HCT116 (cell line): ENCODE measurements at places on chromosomes 1 and 21. TPM values are rescaled to one million over a fixed set of nuclear protein-coding genes. Genes with fewer than 3 reads are reported as not detected.

GRCh38 chr1:68175621-68176398, 56.5 kb downstream of the WLS start:
- H3K36me3 ChIP-seq = no peaks in the 10 kb centered on the region
- H3K4me1 ChIP-seq = peaks cover 54% of the 10 kb centered on the region
- DNase-seq = no peak
- no peak overlapping the region for H3K4me3 ChIP-seq
- no peak overlapping the region for H3K27ac ChIP-seq

- no peaks in the 10 kb centered on the region for H3K4me1 ChIP-seq
- no peak overlapping the region for H3K4me3 ChIP-seq
- no peak for DNase-seq
- H3K27ac ChIP-seq = no peak overlapping the region
Measured at GRCh38 chr1:182561456-182561855, 27.6 kb downstream of the RNASEL start.

DNA sequence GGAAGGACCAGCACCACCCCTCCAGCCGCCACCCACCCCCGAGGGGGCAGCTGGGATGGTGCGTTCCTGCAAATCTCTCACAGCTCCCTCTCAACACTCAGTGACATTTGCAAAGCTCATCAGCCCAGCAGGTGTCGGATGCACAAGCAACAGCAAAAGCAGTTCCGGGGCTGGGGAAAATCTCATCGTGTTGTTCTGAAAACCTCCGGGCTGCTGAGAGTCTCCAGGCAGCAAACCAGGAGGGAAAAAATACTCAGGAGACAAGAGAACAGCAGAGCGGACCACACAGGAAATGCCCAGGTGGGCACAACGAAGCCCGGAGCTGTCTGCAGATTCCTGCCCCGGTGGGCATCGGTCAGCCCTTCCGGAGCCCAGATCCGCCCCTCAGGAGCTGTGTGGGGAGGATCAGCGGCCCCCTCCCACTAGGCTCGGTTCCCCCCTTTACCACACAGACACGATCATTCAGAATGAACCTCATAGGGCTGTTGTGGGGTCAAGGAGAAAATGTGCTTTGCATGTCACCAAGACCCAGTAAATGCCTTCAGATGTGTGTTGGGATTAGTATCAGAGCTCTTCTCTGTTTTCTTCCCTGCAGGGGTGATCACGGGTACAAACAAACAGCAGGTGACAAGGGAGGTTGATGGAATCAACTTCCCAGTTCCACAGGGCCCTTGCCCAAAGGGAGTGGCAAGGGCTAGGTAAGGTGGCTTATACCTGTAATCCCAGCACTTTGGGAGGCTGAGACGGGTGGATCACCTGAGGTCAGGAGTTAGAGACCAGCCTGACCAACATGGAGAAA, 127.0 kb upstream of the TIAM1 start:
- H3K36me3 ChIP-seq = no peaks in the 10 kb centered on the region
- no peaks in the 10 kb centered on the region for H3K4me1 ChIP-seq
- no peak for DNase-seq
- no peaks in the 10 kb centered on the region for H3K27me3 ChIP-seq

DNA sequence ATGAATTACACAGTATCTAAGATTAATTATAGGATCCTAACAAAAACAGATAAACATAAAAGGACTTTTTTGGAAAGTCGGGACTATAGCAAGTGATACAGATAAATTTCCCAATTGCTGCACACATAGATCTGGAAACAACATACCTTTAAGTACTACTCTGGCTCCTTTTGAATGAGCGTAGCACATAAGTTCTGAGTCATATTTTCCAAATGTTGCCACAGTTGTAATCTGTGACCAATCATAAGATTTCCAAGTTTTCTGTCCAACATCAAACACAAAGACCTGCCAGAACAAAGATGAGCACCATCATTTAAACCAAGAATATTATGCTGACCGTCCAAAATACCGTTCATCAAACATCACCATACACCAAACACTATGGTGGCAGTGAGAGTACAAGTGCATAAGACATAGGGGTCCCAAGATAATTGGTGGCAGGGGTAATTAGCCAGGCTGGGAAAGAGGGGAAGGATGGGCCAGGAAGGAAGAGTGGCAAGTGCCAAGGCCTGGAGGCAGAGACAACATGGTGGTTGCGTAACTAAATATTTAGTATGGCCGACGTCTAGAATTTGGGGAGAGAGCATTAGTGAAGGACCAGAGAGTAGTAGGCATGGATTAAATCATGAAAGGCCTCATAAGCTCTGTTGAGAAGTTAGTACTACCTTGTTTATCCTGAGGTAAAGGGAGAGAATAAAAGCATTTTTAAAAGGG, 3.6 kb downstream of the CTBS start:
- no peaks in the 10 kb centered on the region for H3K27me3 ChIP-seq
- no peak overlapping the region for H3K27ac ChIP-seq
- peaks cover 44% of the 10 kb centered on the region for H3K4me1 ChIP-seq
- peaks cover 14% of the 10 kb centered on the region for H3K36me3 ChIP-seq
- H3K4me3 ChIP-seq = no peak overlapping the region

DNA sequence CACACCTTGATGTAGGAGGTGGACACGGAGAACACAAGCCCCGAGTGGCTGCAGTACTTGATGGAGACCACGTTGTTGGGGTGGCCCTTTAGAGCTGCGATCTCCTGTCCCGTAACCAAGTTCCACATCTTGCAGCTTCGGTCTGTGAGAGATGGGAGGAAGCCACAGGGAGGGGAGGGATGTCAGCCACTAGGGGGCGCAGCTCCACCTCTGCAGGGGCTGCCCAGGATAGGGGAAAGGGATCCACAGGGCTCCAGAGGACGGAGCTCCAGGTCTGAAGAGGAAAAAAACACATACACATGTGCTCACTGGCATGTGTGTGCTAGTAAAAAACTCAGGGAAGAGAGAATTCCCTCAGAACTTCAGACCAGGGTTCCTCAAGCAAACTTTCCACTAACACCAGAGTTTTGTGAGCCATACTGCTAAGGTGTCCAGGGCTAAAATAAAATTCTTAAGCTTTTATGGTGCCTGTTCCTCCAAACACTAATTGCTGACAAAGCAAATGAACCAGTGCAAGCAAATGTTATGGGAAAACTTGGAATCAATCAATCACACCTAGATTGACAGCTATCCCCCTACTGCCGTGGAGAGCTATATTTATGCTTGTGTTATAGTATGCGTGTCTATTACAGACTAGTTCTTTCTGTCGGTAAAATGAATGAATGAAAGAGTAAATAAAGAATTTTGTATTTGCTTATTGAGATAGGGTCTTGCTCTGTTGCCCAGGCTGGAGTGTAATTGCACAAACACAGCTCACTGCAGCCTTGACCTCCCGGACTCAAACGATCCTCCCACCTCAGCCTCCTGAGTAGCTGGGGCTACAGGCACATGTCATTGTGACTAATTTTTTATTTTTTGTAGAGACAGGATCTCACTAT, 43.7 kb downstream of the KIF21B start:
- peak; percentile 12 for DNase-seq
- no peaks in the 10 kb centered on the region for H3K27me3 ChIP-seq
- H3K36me3 ChIP-seq = no peaks in the 10 kb centered on the region
- H3K27ac ChIP-seq = no peak overlapping the region
- H3K4me3 ChIP-seq = no peak overlapping the region
- no peaks in the 10 kb centered on the region for H3K4me1 ChIP-seq

- H3K27ac ChIP-seq = no peak overlapping the region
- H3K4me1 ChIP-seq = no peaks in the 10 kb centered on the region
- no peak overlapping the region for H3K4me3 ChIP-seq
- no peak for DNase-seq
Measured at GRCh38 chr21:37862536-37862935, 53.7 kb downstream of the KCNJ6 start.

DNA sequence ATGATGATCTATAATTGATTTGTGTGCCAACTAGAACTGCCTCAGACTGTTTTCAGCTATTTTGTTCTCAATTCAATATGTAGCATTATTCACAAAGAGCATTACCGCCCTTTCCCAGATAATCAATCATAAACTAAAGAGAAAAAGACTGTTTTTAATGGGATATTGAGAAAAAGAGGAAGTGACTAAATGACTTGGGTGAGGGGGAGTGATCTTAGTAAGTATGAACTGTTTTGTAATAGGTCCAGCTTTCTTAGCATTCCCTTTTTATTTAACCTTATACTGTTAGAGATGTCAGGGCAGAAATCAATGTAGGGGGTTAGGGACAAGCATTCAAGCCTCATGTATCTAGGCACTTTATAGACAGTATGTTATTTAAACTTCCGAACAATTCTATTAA, 157.8 kb upstream of the DPYD start:
- no peaks in the 10 kb centered on the region for H3K27me3 ChIP-seq
- no peak overlapping the region for H3K4me3 ChIP-seq
- H3K36me3 ChIP-seq = no peaks in the 10 kb centered on the region
- H3K27ac ChIP-seq = no peak overlapping the region

DNA sequence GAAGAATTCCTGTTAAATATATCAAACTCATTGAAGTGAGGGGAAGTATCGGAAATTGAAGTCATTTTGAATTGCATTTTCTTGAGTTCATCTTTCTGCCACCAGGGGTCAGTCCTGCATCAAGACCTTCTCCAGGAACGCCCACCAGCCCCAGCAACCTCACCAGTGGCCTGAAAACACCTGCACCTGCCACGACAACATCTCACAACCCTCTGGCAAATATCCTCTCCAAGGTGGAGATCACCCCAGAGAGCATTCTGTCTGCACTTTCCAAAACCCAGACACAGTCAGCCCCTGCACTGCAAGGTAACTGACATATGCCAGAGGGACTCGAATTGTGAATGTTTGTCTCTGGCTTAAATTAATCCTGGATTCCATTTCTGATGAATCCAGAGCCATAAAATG, 22.8 kb upstream of the TARS2 start:
- H3K4me3 ChIP-seq = no peak overlapping the region
- H3K36me3 ChIP-seq = peaks cover 6% of the 10 kb centered on the region; the same call in 1 of the 2 replicates
- H3K27ac ChIP-seq = no peak overlapping the region
- no peaks in the 10 kb centered on the region for H3K4me1 ChIP-seq

GRCh38 chr1:36842448-36842847, 191.9 kb downstream of the GRIK3 start:
- H3K27ac ChIP-seq = no peak overlapping the region
- DNase-seq = no peak
- no peaks in the 10 kb centered on the region for H3K4me1 ChIP-seq
- peaks cover 52% of the 10 kb centered on the region for H3K27me3 ChIP-seq
- H3K4me3 ChIP-seq = no peak overlapping the region

- H3K27ac ChIP-seq = no peak overlapping the region
- H3K36me3 ChIP-seq = no peaks in the 10 kb centered on the region
- H3K27me3 ChIP-seq = peaks cover 45% of the 10 kb centered on the region
- no peak overlapping the region for H3K4me3 ChIP-seq
- H3K4me1 ChIP-seq = no peaks in the 10 kb centered on the region
Measured at GRCh38 chr1:110570901-110571300, 35.3 kb downstream of the KCNA2 start.

GRCh38 chr1:176820391-176821031, 344.0 kb downstream of the ASTN1 start:
- H3K36me3 ChIP-seq = no peaks in the 10 kb centered on the region
- no peak overlapping the region for H3K4me3 ChIP-seq
- H3K27ac ChIP-seq = no peak overlapping the region
- peaks cover 22% of the 10 kb centered on the region for H3K27me3 ChIP-seq
- no peaks in the 10 kb centered on the region for H3K4me1 ChIP-seq

DNA sequence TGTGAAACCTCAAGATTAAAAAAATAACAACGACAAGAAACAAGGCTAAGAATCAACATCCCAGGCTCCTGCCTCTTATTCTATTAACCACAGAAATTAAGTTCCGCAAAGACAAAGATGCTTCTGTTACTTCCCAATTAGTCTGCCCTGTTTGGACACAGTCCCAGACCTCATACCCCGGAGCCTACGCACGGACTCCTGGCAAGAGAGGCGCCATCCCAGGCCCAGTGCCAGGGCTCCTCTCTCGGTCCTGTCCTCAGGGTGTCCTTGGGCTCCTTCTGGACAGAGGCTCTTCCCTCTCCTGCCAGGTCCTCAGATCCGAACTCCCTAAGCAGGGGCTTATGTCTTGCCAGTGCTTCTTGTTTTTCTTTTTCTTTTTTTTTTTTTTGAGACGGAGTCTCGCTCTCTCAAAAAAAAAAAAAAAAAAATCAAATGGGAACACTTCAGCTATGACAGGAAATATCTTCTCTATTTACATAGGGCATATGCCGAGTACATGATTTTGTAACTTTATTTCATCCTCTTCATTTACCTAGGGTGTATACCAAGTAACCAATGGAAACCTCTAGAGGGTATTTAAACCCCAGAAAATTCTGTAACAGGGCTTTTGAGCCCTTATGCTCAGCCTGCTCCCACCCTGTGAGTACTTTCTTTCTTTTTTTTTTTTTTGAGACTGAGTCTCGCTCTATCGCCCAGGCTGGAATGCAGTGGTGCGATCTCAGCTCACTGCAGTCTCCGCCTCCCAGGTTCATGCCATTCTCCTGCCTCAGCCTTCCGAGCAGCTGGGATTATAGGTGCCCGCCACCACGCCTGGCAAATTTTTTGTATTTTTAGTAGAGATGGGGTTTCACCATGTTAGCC, 11.7 kb upstream of the ENO1 start:
- peak overlapping the region; percentile 50 for H3K4me3 ChIP-seq
- H3K27ac ChIP-seq = peak overlapping the region; percentile 82
- peak; percentile 81 for DNase-seq
- H3K4me1 ChIP-seq = peaks cover 26% of the 10 kb centered on the region
- no peaks in the 10 kb centered on the region for H3K27me3 ChIP-seq

GRCh38 chr1:206003854-206004800, 932 bp upstream of the RAB7B start:
- no peaks in the 10 kb centered on the region for H3K27me3 ChIP-seq
- no peaks in the 10 kb centered on the region for H3K36me3 ChIP-seq
- no peak overlapping the region for H3K4me3 ChIP-seq
- peak overlapping the region; percentile 2; the same call in 1 of the 2 replicates for H3K27ac ChIP-seq
- peaks cover 47% of the 10 kb centered on the region for H3K4me1 ChIP-seq

GRCh38 chr1:203280061-203280460, 25.3 kb upstream of the BTG2 start:
- no peak overlapping the region for H3K4me3 ChIP-seq
- H3K4me1 ChIP-seq = no peaks in the 10 kb centered on the region
- H3K27me3 ChIP-seq = no peaks in the 10 kb centered on the region

DNA sequence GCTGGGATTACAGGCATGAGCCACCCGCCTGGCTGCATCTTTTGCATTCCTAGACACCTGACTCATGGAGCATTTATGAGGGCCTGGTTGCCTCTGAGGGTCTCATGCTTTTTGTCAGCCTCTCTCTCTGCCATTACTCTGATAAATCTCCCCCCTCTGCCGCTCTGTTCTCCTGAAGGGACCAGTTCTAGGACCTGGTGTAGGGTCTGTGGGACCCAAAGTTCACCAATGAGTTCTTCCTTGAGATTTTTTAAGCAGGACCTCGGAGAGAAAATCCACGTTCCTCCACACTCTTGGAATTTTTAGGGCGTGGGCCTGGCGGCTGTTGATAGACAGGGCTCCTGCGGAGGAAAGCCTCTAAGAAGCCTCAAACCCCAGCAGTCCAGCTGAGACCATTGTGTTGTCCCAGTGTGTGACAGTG, 91.9 kb upstream of the ERRFI1 start:
- H3K27me3 ChIP-seq = no peaks in the 10 kb centered on the region
- peaks cover 100% of the 10 kb centered on the region for H3K4me1 ChIP-seq
- no peaks in the 10 kb centered on the region for H3K36me3 ChIP-seq
- H3K27ac ChIP-seq = peak overlapping the region; percentile 99
- DNase-seq = no peak

Gene FLG2
- total RNA-seq = not detected

Gene RAP1GAP
- total RNA-seq = 13.4 TPM

Gene BRINP3
- total RNA-seq = not detected

Gene FCRL1
- not detected for total RNA-seq

Gene SEC22B
- total RNA-seq = 14.2 TPM

Gene F3
- 58.5 TPM for total RNA-seq

Gene IL22RA1
- 2.1 TPM for total RNA-seq
